ENCODE measurements at places on chromosomes 3 and 15.

GRCh38 chr3:60582288-60582687 lies 669.0 kb downstream of the FHIT start:
- peak; percentile 6 for DNase-seq

DNA sequence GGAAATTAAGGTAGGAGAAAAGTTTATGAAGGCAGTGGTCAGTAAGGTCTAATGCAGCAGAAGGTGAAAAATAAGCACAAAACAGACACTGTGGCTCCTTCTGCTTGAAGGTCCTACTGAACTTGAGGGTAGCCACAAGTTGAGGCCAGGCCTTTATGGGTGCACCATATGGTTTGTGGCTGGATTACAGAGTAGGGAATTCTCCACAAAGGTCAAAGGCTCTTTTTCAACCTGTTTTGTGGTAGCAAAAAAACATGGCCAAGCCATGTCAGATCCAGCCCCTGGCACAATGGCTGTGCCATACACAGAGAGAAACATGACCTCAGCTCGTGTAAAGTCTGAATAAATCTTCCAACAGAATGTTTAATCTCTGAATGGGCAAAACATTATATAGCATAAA lies 214.0 kb downstream of the SATB1 start:
- no peak for DNase-seq

- no peak for DNase-seq
These were observed 17.9 kb upstream of the CRABP1 start for GRCh38 chr15:78322243-78322642.

DNA sequence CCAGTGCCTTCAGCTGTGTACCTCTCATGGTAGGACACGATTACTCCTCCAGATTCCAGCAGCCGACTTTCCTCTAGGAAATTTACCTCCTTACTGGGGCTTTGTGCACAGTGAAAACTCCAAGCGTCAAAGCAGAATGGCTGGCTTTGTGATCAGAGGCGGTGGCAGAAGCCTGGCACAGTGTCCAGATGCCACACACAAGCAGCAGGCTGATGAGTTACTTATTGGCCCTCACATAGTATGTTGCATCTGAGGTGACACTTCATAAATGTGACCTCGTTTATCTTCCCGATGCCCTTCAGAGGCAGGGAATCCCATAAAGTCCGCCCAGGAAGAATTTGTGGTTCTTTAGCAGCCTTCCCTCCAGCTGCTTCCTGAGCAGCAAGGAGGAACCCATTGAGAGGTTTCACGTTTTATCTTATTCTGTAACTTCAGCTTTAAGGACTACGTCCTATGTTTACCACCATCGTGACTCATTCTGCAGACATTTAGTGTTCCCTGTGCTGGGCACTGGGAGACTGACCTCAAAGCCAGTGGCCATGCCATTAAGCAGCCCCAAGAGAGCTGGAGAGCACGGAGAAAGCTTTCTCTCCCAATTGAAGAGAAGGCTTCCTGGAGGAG lies 107.1 kb upstream of the C15orf61 start:
- DNase-seq: peak; percentile 33

DNA sequence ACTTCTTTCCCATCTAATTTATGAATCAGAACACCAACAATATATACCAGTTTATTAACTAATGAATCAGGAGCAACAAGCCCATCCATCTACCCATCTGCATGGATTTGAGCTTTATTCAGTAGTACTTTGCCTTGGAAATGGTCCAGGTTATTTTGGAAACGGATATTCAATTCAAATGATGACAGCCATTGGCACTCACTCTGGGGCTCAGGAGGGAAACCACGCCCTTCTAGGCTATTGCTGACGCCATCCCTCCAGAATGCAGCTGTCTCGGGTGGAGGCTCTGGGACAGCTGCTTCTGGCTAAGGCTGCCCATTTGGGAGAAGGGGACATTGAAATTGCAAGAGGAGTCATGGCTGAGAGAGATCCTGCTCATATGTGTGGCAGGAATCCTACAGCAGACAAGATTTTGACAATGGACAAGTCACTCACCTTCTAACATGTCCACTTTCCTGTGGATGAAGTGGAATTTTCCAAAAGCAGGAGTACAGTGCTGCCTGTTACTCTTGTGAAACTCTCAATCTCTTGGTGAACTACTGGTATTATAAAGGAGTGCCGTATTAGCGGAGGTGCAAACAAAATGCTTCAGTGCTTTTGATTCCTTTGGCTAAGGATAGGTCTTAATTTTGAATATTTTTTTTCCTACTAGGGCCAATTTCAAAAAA lies 29.3 kb upstream of the TRAK1 start:
- DNase-seq: no peak

DNA sequence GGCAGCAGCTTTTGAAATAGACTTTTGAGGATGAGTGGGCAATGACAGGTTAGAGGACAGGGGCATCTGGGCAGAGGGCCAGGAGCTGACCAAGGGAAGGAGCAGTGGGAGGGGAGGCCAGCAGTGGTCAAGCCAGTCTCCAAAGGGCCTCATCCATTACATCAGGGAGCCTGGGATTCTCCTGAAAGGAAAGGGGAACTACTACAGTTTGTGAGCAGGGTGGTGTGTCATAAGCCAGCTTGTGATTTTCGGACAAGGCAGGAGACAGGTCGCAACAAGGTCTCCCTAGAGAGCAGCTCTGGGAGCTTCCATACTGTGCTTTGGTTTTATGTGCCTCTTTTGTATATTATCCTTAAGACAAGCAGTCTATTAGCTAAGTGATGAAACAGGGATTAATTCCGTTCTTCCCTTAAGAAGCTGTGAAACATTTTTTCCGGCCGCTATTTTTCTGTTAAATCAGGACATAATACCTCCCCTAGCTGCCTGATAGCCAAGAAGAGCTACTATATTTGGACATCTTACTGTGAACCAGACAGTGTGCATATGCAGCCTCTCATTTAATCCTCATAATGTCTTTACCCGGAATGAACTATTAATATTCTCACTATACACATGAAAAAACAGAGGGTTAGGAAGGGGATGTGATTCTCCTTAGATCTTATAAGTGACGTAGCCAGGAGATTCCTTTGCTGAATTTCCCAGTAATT lies 46.4 kb downstream of the C2CD4B start:
- DNase-seq: no peak

GRCh38 chr3:71917545-71917944 lies 132.6 kb upstream of the PROK2 start:
- peak; percentile 45 for DNase-seq

DNA sequence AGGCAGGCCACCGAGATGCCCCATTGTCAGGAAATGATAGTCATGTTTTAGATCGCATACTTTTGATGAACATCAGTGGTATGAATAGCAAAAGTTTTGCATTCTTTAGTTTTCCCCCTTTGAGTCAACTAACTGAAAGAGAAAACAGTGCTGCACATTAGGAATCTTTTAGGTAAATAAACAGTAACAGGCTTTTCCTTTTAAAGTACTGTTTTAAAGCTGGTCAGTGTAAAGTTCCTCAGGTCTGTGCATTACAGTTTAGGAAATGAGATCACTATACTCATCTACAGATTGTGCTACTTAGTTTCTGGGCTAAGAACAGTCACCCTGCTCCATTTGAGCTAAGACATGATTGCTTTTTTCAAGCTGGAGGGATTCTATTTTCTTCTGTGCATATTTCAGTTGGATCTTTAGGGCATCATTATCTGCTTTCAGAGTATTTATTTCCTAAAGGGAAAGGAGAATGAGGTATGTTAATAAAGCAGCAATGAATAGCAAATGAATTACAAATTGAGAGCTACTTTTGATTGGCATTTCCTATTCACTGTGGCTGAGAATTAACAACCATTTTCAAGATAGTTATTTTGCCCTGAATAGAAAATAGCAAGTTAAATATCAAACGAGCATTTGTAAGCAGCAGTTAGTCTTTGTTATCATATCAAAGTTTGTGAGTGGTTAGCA lies 36.5 kb downstream of the FAM98B start:
- DNase-seq: no peak

DNA sequence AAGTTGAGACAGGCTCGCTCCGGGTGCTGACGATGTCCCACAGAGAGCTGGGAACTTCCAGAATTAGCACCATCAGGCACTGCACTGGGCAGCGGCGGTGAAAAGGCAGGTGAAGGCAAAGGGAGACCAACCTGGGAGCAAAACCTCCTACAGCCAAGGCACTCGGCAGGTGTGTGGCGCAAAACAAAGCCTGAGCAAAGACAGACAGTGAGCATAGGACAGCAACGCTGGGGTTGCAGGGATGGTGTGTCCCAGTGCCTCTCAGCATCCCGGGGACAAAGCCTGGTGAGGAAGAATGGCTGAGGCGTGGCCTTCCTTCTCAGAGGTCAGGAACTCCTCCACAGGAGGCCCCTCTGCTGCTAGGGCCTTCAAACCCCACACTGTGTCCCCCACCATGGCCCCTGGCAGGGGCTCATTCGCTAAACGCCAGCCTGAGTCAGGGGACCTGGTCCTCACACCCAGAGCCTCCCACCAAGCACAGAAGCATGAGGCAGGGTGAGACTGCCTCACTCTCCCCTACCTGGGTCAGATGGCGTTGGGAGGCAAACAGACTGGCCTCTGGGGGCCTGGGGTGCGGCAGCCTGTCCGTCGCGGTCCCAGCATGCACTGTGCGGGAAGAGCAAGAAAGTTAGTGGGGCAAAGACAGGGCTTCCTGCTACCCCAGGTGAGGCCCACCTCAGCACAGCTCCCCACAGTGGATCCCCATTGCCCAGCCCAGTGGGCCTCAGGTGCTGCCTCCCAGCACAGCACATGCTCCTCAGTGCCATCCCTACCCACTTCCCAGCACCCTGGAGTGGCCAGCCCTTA lies 44.1 kb upstream of the LINGO1 start:
- no peak for DNase-seq

GRCh38 chr3:196652961-196653795 lies 13.7 kb downstream of the NRROS start:
- DNase-seq: no peak

DNA sequence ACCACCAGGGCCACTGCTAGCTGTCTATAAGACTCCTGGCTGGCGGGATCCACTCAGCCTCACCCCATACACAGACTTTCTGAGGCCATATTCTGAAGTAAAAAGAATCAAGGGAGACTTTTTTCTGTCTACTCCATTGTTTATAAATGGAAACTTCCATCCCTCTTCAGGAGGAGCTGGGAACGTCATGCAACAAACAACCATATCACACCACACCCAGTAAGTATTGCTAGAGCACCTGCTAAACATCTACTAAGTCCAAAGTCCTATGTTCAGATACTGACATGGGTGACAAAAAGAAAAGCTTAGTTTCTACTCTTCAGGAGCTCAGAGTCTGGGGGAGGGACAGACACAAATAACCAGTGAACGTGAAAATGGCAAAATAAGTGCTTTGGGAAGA lies 324.8 kb upstream of the ONECUT1 start:
- DNase-seq: no peak

GRCh38 chr15:33636958-33637357 lies 326.2 kb downstream of the RYR3 start:
- DNase-seq: no peak

DNA sequence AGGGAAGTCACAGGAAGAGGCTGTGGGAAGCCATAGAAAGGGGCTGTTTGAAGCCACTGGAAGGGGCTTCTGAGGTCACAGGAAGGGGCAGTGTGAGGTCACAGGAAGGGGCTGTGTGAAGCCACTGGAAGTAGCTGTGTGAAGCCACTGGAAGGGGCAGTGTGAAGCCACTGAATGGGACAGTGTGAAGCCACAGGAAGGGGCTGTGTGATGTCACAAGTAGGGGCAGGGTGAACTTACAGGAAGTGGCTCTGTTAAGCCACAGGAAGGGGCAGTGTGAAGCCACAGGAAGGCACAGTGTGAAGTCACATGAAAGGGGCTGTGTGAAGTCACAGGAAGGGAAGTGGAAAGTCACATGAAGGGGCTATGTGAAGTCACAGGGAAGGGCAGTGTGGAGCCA lies 33.1 kb downstream of the GASK1A start:
- no peak for DNase-seq

- DNase-seq: no peak
These were observed 57.5 kb upstream of the SIN3A start for GRCh38 chr15:75508840-75509532.

DNA sequence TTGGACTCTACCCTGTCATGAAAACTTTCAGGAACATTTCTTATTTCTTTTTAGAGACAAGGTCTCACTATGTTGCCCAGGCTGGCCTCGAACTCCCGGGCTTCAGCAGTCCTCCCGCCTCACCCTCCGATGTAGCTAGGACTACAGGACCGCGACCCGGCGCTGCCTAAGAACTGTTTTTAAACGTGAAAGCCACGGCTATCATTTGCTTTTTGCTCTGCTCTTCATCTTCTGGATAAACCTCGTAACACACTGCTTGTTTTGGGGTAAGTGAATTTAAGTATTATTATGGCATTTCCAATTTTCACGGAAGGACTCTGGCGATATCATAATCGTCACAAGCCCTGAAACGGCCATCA lies 14.3 kb upstream of the CCNL1 start:
- no peak for DNase-seq

- DNase-seq: no peak
These were observed 3.5 kb downstream of the SEMA5B start for GRCh38 chr3:123024056-123024455.

GRCh38 chr3:73228437-73228836 lies 167.0 kb downstream of the EBLN2 start:
- no peak for DNase-seq

DNA sequence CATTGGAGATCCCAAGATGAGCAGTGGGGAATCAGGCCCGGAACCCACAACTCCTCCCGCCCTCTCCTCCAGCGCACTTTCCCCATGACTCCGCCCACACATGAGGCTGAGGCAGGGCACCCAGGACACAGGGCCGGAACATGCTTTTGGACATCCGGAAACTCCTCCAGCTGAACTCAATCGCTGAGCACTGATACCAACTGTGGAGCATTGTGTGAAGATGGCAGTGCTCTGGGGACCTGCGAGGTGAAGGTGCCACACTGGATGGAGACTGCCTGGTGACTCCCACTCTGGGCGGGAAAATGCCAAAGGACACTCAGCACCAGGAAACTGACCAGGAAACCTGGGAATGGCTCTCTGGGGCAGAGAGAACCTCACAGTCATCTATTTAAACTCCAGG lies 189.1 kb downstream of the FAM43A start:
- DNase-seq: no peak

GRCh38 chr15:55197362-55197705 lies 593 bp upstream of the RSL24D1 start:
- no peak for DNase-seq

- DNase-seq: no peak
These were observed 79.5 kb downstream of the CHRD start for GRCh38 chr3:184459355-184459754.

DNA sequence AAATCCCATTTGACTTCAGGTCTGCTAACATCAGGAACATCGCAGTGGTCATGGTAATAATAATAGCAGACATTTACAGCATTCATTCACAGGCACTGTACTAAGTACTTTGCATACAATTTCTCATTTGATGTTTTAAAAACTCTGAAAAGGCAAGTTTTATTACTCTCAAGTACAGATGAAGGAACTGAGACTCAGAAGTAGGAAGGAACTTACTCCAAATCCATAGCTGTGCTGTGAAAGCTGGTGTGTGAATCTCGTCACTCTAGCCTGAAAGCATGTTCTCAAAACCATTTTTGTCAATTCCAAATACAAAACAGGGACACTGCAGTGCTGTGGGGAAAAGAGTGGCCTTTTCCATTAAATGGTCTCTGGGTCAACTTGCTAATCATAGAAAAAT lies 179.9 kb downstream of the FAM43A start:
- no peak for DNase-seq

GRCh38 chr3:123684209-123684608 lies 99.4 kb upstream of the HACD2 start:
- DNase-seq: no peak

All from pons (tissue), 1 donor.